ENCODE measurements at places on chromosomes 11 and 22.

DNA sequence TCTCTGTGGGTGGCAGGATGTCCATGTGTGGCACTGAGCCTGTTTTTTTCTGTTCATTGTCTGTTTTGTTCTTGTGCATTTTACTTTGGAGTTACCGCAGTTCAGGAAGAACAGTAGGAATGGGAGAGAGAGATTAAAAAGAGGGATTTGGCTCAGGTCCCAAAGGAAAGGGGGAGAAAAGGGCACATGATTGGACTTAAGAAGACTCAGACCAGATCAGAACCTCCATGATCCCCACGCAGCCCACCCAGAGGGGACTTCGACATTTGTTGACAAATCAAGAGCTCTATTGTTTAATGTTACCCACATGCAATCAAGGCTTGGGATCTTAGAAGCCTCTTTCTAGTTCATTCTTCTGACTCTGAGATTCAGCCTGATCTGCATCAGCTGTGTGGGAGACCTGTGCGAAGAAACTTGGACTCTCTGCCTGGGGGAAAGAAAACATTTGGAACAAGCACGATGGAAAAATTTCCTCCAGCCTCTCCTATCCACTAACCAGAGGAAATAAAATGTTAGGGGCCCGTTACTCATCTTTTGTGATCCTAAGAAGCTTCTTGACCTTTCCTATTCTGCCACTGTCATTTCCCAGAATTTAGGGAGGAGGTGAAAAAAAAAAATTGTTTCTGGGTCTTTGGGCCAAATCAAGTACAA, 119.2 kb downstream of the SPON1 start:
- DNase-seq, result no peak

DNA sequence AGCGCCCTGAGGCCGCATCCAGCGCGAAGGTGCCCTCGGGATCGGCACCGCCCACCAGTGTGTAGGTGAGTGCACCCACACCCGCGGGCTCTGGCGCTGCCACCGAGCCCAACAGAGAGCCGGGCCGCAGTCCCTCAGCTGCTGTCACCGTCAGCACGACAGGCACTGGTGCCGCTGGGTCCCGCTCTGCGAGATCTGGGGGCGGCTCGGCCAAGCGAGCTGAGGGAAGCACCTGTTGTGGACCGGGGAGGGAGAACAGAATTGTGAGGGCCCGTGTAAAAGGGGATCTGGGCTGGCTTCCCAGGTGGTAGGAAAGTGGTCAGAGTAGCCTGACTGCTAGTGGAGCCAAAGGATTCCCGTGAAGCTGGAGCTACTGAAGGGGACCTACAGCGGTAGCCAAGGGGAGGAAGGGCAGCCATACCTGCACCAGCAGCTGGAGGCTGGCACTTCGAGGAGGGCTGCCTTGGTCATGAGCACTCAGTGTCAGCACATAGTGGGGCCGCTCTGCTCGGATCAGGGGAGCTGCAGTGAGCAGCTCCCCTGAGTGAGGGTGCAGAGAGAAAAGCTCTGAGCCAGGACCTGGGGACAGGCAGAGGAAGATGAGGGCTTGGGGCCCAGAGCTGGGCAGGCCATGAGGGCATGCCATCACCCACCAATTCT, 11.5 kb upstream of the TPP1 start:
- DNase-seq, result no peak

DNA sequence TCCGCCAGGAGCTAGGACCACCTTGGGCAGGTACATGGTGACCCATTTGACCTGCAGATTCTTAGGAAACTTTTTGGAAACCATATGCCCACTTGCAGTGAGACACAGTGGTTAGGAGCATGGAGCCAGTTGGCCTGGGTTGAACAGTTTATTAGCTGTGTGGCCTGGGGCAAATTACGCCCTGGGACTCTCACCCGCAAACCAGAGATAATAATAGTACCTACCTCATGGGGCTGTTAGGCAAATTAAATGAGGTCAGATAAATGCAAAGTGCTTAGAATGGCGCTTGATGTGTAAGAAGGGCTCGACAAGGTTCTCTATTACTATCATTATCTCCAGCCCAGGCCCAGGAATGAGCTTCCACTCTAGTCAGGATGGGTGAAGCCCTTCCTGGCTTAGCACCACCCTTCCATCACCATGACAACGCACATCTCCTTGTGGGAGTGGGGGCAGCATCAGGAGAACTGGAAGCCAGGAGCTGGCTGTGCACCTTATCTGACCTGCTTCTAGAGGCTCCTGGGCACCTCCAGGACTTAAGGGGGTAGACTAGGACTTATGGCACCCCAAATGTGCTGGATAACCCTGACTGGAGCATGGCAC, 5.1 kb downstream of the SYT12 start:
- DNase-seq, result no peak

DNA sequence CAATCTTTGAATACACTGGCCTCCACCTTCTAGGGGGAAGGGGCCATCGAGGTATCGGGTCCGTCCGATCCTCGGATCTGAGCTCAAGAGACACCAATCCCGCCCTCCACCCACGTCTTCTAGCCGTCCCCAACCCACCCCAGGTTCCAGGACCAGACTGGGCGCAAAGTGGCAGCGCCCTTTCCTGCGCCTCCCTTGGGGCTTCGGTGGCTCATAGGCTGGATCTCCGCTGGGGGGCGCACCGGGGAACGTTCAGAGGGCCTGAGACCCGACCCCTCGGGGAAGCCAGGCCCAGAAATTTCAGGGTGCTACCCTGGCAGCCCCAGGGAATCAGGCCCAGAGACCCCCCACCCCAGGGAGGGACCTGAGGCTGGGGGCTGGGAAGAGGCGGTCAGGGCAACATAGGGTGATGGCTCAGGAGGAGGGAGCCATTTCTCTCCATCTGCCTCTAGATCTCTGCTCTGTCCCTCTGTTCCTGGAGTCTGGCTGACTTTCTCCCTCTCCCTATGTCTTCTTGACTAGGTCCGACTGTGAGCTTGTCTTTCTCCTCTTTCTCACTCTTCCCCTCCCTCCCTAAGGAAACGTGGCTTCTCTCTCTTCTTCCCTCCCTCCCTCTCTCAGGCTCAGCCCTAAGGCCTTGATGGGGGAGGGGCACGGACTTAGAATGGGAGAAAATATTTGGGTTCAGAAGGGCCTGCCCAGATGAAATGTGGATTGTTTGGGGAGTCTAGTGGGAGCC, 1.1 kb downstream of the CREB3L1 start:
- peak; percentile 61 for DNase-seq

GRCh38 chr11:88277349-88277915, 60.1 kb downstream of the CTSC start:
- no peak for DNase-seq

GRCh38 chr11:17721242-17721999, 2.0 kb downstream of the MYOD1 start:
- no peak for DNase-seq

DNA sequence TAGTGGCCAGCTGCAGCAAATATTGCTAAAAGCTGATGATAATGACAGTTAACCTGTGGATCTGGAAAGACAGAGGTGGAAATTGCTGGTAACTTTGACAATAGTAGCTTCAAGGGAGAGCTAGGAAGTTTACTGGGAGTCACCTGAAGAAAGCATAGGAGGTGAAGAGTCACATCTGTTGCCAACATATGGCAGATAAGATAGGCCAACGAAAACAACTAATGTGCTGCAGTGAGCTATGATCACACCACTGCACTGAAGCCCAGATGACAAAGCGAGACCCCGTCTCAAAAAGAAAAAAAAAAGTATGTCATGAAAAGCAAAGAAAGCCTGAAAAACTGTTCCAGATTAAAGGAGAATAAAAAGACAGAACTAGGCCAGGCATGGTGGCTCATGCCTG, 4.3 kb upstream of the PRDM10 start:
- DNase-seq, result no peak

DNA sequence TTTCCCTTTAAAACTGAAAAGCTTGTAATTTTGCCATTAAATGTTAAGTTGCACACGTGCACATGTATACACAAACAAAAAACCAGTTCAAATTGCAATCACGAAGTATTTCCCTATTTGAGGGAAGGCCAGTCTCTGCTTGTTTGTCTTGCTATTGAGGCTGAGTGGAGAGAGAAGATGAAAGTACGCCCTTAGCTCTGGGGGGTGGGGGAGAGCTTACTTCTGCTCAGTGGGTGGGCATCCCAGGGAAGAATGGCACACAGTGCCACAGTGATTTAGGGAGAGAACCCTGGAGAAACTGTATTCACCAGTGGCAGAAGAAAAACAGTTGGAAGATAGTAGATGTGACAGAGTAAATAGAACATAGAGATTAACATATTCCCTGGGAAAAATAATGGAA, 8.7 kb downstream of the YAP1 start:
- no peak for DNase-seq

DNA sequence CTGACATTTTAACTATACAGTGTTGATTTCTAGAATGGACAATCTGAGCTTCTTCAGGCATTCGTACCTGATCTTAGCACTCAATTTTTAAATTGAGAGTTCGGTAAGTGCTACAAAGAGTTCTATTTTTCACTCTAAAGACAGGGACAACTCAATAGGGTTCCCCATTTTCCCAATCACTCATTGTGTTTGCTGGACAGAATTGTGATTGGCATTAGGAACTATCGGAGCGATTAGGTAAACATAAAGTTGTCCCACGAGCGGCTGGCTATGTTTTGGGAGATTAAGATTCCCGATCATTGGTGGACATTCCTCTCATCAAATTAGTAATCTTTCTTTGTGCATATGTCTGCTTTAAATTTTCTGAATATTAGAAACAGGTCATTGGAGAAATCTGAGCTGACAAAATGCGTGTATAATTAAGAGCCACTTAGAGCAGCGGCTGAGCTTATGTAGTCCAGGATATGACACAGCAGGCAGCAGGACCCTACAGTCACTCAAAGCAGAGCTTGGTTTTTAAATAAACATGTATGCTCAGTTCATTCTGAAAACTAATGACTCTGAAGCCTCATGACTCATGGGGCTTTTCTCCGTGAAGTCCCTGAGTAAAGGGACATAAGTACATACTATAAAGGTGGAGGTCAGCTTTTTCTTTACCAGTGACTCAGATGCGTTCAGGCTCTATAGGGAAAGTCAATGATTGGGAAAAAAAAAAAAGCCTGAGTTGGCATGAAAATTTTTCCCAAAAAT, 109.4 kb downstream of the GRIA4 start:
- DNase-seq, result peak; percentile 11

GRCh38 chr11:62033191-62034035, 66.0 kb upstream of the FTH1 start:
- no peak for DNase-seq

DNA sequence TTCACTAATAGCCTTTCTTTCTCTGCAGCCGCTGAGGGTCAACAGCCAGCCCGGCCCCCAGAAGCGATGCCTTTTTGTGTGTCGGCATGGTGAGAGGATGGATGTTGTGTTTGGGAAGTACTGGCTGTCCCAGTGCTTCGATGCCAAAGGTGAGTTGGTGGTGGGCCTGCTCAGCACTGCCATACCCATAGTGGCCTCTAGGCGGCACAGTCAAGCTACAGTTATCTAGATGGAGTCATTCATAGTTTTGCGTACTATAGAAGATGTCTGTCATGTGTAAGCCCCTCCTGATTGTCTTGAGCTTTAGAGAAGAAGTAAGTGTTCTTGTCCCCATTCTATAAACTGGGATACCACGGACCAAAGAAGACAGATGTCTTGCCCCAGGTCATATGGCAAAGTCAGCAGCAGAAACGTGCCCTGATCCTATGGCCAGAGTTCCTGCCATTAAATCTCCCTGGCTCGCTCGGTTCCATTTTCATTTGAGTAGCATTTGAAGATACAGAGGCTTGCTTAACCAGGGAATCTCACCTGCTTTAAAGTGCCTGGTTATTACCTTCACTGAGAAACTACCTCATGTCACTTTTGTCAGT, 42.1 kb upstream of the CRTAM start:
- DNase-seq, result no peak

GRCh38 chr11:60511393-60511792, 3.8 kb upstream of the MS4A13 start:
- no peak for DNase-seq

DNA sequence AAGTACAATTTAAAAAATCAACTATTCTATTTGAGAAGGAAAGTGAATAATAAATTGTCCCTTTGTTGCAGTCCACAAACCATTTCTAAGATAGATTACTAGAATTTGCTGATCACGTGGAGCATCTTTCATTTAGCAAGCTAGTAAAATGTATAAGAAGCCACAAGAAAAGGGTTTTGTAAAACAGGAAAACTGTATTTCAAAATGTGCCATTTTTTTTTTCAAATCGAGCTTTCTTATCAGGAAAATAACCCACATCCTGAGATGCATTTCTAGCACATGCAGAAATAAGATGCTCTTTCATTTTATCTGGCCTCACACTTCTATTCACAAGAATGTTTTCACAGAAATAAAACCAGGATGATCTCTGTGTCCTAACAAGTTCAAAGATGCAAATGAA, 3.2 kb upstream of the PATE3 start:
- DNase-seq, result no peak

GRCh38 chr22:35915477-35916013, 113.1 kb downstream of the RBFOX2 start:
- DNase-seq, result no peak

DNA sequence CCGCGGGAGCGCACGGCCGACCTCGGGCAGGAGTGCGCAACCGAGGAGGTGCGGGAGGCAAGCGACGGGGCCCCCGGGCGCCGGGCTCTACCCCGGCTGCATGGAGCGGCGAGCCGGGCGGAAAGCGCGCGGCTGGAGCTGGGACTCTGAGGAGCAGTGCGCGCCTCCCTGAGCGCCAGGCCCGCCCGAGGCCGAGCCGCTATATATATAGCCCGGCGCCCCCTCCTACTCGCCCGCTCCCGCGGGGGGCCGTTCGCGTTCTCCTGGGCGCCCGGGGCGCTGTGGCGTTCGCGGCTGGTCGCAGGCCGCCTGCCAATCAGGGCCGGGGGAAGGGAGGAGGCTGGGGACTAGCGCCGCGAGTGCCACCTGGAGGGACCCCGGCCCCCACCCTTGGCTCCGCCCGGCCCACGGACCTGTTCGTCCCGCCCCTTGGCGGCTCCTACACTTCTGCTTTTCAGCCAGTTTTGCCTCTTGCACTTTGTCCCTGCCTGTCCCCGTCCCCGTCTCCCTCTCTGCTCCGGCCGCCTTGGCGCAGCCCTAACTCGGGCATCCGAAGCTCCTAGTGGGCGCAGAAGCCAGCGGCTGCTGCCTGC, at the start of gene FGF4:
Gene FGF4 (minus strand): TSS at position 179 of the 593 bp plus-strand sequence. CDS start 257 bp downstream, outside the sequence.
- no peak for DNase-seq

GRCh38 chr11:45383224-45383623, 97.1 kb upstream of the SYT13 start:
- DNase-seq, result no peak

GRCh38 chr11:68673991-68674390, 10.4 kb upstream of the GAL start:
- DNase-seq, result no peak

- no peak for DNase-seq
Measured at GRCh38 chr11:34595391-34595790, 25.5 kb upstream of the EHF start.

DNA sequence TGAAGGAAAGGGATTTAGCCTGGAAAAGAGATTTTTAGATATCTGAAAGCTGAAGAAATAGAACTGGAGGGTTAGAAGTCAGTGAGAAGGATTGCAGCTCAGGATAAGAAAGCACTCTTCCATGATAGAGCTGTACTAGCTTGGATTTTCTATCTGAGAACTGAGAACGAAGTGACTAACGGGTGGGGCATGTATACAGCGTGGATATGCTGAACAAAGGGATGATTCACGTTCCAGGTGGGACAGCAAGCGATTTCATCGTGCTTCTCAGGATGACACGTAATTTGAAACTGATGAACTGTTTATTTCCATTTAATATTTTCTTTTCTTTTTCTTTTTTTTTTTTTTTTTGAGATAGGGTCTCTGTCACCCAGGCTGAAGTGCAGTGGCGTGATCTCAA, 53.0 kb downstream of the GRAMD1B start:
- DNase-seq, result no peak

GRCh38 chr11:43920598-43921419, 21.6 kb upstream of the C11orf96 start:
- DNase-seq, result no peak

GRCh38 chr11:46391578-46392420, at the start of gene CHRM4:
Gene CHRM4, minus strand, starts transcription at chr11:46391776. Its CDS starts 5,219 bp downstream, at chr11:46386557.
- DNase-seq, result peak; percentile 96

GRCh38 chr11:13745165-13745564, 76.7 kb downstream of the FAR1 start:
- DNase-seq, result no peak
